ENCODE measurements at places on chromosomes 5 and 9.

- no peak for DNase-seq
Observed at GRCh38 chr9:27154908-27155307, 45.9 kb downstream of the TEK start.

DNA sequence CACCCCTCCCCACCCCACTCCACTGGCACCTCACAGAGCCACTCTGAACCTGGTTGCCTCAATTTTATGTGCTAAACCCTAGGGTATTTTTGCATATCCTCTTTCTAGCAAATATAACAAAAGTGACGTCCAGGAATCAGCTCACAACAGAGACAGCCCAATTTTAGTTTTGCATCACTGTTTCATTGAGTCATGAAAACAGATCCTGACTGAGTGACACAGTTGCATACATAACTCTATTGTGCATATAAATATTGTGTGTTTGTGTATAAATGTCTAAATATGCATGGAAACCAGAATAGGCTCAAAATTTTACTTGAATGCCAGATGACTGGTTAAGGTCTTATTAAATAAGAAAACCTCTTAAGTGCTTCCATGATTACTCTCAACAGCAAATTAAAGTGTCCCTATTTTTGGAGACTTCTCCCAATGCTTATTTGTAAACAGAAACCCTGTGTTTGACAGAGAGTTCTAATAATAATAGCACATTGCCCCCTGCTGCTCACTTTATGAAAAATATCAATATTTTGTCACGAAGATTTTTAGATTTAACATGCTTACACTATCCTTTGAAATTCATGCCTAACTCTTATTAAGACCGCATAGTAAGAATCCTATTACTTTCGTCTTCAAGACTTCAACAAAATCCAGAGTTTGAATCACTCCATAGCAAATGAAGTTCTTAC is 75.5 kb upstream of the PRRC1 start:
- no peak for DNase-seq

DNA sequence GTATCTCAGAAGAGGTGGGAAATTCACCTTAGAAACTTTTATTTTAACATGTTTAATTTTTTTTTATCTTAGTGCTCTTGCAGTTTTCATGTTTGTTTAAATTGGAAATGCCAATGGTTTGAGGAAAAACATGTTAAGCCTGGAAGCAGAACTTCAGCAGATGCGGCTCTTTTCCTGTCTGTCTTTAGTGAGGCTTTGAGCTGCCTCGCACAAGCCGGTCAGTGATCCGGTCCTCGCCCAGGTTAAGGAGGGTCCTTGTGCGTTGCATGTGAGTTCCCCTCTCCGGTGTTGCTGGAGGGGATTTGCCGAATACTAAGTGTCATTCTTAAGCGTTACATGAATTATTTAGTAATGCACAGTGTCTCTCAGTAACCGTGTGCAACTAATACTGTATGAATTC is 9.4 kb upstream of the PLEKHG4B start:
- DNase-seq, result no peak

DNA sequence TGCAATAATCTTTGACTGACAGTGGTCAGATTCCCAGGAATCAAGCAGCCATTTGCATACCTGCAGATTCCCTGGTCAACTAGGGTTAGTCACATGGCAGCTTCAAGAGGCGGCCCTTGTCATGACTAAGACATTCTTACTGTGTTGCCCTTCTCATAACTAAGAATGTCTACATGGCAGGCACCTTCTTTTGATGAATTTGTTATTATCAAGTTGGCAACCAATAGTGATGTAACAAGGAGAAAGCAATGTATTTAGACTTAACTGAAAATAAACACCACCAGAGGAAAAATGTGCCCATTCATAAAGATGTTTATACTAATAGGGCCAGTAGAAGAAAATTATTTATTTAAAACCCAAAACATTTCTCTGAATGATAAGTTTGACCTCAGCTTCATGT is 215.6 kb downstream of the TLE1 start:
- no peak for DNase-seq

DNA sequence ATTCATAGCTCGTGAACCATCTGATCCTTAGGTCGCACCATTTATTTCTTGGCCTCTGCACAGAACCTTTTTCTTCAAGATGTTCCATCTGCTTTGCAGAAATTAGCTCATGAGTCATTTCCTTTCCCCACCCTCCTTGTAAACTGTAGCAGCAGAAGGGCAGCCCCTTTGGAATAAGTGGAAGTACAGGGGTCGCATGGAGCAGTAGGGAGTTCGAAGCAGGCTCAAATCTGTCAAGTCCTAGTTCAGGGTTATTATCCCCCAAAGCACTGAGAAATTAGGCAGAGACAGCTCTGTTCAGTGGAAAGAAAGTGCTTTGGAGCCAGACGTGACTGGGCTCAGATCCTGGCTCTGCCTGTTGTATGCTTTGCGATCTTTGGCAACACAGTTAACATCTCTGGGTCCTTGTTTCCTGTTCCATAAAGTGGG is 84.2 kb downstream of the SGCD start:
- DNase-seq, result no peak

- no peak for DNase-seq
Observed at GRCh38 chr9:125883565-125884217, 136.5 kb downstream of the PBX3 start.

GRCh38 chr9:120857481-120857880 is 14.8 kb upstream of the PSMD5 start:
- DNase-seq, result no peak

DNA sequence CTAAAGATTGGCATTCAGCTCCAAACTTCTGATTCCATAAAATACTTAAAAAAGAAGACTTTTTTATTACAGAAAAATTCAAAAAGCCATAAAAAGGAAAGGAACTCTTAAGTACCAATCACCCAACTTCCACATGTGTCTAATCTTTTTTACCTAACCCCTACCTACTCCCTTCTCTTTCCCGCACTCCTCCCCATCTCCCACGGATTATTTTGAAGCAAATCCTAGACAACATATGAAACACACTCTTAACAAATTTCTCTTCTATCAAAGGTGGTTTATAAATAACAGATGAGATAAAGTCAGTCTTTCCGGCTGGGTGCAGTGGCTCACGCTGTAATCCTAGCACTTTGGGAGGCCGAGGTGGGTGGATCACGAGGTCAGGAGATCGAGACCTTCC is 5.9 kb upstream of the DENND4C start:
- DNase-seq, result no peak

GRCh38 chr9:550333-550732 is 291.2 kb upstream of the DMRT1 start:
- DNase-seq, result no peak

Data from NCI-H2081 treated with DMSO at 0.1 percent for 48 hours (cell line).